NCI-H460 (cell line): ENCODE measurements at places on chromosomes 3 and 15. TPM values are rescaled to one million over a fixed set of nuclear protein-coding genes. Genes with fewer than 3 reads are reported as not detected.

- no peak for DNase-seq
Measured at GRCh38 chr3:114469070-114469469, 175.2 kb downstream of the TIGIT start.

- no peak for DNase-seq
Measured at GRCh38 chr3:16589867-16590624, 15.2 kb downstream of the DAZL start.

- DNase-seq, result no peak
Measured at GRCh38 chr15:41337047-41337446, 4.4 kb downstream of the NUSAP1 start.

GRCh38 chr3:11154953-11155325, 646 bp downstream of the HRH1 start:
- no peak for DNase-seq

DNA sequence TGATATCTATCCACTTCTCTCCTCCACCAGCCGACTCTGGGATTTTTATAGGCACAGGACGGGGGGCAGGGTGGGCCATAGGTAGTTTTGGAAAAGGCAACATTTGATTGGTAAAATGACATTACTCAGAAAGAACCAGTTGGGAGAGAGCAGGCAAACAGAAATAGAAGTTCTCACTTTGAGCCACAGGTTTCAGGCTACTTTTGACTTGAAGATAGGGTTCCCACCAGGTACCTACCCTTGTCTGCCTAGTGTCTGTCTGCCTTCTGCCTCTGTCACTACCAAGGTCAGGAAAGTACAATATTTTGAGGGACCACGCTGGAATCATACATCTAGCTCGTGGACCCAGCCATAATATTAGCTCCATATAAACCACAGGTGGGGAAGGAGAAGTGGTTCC, 412.9 kb upstream of the GRM7 start:
- DNase-seq, result no peak

GRCh38 chr3:106327696-106328025, 458.8 kb upstream of the CBLB start:
- no peak for DNase-seq

DNA sequence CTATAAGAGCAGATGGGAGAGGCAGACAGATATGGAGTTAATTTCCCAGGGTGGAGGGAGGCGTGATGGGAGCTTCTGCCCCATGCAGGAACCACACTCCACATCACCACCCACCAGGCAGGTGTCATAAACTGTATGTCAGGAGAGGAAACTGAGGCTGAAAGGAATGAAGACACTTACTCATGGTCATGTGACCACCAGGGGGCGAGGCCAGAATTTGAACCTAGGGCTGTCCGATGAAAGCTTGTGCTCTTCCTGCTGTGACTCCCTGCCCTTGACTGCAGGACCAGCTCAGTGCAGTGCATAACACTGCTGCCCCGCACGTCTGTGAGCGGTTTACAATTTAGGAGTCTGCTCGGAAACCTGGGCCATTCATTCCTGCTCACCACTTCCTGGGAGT, 28.8 kb downstream of the NUP210 start:
- DNase-seq, result no peak

DNA sequence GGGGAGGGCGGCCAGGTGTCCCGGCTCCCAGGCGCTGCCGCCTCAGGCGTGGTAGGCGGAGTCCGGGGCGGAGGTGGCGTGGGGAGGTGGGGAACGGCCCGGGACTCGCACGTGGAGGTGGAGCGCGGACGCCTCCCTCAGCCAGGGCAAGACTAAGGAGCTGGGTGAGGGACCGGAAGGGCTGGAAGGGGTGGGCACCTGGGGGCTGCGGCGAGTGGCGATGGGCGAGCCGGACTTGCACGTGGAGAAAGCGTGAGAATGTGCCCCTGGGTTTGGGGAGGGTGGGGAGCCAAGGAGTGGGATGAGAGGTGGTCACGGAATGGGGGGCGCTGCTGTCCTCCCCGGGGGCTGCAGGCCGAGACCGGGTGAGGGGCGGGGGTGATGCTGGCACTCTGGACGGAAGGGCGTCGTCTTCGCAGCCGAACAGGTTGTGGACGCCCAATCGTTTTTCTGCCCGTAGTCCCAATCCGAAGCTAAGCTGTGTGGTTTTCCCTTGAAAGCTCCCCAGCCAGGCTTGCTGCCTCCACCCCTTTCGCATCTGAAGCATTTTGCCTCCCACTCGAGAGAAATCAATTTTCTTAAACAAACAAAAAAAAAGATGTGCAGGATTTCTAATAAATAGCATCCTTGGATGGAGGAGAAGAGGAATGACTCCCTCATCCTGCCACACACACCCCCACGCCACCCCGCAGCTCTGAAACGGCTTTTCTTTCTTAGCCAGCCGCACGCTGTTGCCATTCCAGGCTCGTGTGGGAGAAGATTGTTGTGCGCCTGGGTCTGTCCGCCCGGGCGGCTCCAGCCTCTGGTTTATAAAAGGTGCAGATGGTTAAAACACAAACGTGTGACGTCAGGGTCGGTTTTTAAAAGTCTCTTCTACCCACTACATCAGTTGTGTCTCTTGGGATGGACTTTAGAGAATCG, 62.5 kb upstream of the ANKRD28 start:
- DNase-seq, result peak; percentile 12

DNA sequence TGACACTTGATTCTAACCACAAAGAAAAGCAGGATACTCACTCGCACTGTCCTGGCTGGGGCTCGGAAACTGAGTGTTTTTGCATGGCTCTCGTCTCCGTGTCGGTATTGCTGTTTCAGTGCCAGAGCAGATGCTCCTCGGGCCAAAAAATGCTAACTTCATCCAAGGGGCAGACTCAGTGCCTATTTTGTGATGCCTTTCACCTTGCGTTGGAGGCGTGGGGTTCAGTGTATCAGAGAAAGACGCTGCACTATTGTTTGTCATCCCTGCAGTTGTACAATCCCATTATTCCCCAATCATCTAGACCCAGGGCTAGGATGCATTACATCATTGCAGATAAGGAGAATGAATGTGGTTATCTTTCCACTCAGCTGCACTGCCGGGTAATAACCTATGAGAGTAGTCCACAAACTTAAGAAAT, 1.4 kb downstream of the CACNA2D3 start:
- DNase-seq, result no peak

GRCh38 chr15:37788767-37789396, 145.6 kb upstream of the TMCO5A start:
- DNase-seq, result no peak

GRCh38 chr3:17390785-17391184, 351.6 kb downstream of the TBC1D5 start:
- no peak for DNase-seq

Gene SAMMSON
- 0.22 TPM in 1 of 2 replicates, not detected in the other for total RNA-seq

DNA sequence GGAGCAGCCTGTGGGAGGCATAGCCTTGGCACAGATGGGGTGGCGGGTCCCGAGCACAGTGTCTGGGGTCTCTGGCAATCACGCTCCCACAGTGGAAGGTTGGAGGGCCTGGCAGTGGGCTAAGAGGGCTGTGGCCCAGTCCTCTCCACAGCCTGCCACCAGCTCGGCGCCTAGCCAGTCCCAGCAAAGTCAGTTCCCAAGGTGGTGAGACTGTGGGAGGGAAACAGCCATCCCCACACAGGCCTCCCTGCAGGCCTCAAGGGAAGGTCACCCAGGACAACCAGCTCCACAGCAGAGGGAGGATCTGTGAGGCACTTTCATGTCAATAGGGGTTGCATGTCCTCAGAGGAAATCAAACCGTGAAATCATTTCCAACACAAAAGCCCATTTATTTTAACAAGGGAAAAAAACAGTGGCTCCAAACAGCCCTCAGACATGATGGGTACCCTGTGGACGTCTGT, 27.6 kb upstream of the LIMD1 start:
- no peak for DNase-seq

DNA sequence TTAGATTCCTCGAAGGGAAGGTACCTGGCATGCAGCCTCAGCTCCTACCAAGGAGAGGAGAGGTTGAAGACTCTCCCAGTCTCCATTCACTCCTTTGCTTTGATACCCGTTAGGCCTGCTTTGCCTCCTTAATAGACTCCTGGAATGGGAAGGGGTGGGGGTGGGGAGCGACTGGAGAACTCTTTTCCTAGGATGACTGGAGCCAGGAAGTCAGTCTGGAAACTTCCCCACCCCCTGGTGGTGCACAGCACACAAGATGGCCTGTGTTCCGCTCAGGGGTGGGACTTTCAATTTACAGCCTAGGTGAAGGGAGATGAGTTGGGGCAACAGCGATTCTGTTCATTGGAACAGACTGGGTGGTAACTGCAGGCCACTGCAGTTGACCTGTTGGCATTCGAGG, 21.4 kb upstream of the CELF6 start:
- DNase-seq, result no peak

GRCh38 chr15:95624100-95624499, 706.4 kb upstream of the NR2F2 start:
- DNase-seq, result no peak

- DNase-seq, result no peak
Measured at GRCh38 chr3:15572138-15572537, 29.2 kb downstream of the HACL1 start.

Gene FBXO40
- total RNA-seq, result not detected in 2 replicates

GRCh38 chr3:166560253-166560652, 723.0 kb upstream of the BCHE start:
- DNase-seq, result no peak

- DNase-seq, result no peak
Measured at GRCh38 chr15:81595752-81596151, 221.7 kb upstream of the TMC3 start.

Gene LYZL4
- total RNA-seq, result not detected in 2 replicates

GRCh38 chr3:53650424-53650823, 156.0 kb downstream of the CACNA1D start:
- no peak for DNase-seq

- DNase-seq, result no peak
Measured at GRCh38 chr3:74331711-74332110, 282.7 kb downstream of the CNTN3 start.

Gene SYNPR
- total RNA-seq, result not detected in 2 replicates

GRCh38 chr15:92810418-92811138, 89.5 kb upstream of the CHD2 start:
- no peak for DNase-seq

Gene CTXN2
- total RNA-seq, result not detected in 2 replicates

DNA sequence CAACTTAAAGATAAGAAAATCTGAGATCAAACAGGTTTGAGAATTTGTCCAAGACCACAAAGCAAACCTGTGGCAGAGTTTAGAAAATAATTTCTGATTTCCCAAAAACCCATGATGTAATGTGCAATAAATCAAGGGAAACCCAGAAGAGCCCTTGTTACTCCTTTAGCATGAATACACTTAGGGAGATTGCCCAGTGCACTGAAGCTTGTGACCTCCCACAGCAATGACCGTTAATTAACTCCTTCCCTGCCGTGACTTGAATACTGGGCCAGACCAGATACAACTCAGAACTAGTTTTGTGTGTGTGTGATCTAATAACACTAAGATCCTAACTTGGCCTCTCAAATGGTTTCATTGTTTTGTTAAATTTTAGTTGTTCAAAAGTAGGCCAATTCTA, 2.5 kb downstream of the PRKAR2A start:
- DNase-seq, result no peak

DNA sequence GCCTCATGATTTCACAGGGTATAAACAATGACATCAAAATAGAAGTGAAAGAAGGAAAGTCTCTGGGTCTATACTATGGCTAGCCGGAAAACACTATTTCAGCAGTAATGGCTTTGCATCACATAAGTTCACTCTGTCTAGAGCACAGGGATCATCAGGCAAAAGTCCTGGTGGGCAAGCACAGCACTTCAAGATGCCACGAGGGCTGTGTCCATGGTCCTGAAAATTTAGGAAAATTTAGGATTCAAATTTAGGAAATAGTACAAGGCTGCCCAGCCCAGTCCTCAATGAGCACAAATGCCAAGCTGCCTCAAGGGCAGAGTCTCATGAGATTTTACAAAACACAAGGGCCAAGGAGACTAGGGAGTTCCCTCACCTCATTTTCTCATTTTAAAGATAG, 54.1 kb downstream of the RORA start:
- no peak for DNase-seq

DNA sequence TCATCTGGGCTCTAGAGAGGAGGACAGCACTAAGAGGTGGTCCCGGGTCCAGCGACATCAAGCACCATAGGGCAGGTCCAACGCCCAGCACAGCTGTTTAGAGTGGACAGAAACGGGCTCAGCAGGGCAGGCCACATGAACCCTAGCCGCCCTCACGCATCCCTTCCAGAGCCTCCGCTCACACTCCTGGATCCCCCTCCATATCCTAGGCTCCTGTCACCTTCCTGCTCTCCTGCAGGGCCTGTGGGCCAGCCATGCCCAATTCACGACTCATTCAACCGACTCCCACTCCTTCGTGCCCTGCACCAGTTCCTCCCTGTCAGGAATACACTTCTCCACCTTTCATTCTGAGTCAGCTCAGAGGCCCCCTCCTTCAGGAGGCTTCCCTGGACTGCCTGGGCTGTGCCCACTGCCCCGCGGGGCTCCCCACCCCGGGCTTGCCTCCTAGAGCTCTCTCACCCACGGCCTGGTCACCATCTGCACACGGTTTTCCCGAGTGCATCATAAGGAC, 90.2 kb downstream of the LINGO1 start:
- DNase-seq, result no peak

DNA sequence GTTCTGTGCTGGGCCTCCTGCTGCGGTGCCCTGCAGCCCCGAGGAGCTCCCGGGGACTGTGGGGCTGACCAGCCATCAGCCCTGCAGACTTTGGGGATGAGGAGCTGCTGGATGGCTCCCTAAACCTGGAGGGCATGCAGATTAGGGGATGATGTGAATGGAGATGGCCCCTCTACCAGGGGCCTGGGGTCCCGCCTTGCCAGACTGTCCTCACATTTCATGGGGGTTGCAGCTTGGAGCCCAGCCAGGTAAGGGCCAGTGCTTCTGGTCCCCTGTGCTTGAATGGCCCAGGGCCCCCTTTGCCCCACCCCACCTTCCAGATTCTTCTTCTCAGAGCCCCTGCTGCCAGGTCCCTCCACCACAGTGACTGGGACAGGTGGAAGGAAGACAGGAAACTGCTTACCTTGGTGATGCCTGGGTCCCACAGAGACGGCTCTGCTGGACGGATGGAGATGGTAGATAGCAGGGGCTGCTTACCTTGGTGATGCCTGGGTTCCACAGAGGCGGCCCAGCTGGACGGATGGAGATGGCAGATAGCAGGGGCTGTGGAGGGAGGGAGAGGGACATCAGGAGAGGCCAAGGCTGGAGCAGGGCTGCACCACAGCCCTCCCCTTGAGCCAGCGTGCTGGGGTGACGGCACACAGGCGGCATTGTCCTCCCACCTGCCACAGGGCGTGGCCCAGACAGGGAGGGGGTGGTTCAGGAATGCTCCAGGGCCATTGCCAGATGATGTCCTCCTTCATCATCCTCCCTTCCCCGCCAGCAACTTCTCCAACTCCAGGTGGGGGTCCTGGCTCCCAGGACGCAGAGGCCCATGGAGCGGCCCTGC, at the start of gene SPTBN5:
SPTBN5 (minus strand) TSS at position 632 of the 829 bp plus-strand sequence; CDS start at position 76, 556 bp downstream.
- DNase-seq, result no peak
